Renal cortical epithelial cell (primary cell): ENCODE measurements at places on chromosomes 16 and 17.

DNA sequence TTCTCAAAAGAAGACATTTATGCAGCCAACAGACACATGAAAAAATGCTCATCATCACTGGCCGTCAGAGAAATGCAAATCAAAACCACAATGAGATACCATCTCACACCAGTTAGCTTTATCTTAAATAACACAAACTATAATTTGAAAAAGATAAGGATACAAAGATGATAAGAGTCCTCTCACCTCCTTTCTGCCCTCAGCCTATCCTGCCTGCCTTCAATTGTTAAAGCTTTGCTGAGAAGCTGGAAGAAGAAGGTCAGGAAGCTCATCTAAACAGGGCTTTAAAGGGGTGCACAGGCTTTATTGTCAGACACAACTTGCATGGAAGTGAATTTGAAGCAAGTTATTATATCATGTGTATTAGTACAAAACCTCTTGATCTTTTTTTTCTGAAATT lies 676.3 kb upstream of the GOT2 start:
- DNase-seq = no peak

DNA sequence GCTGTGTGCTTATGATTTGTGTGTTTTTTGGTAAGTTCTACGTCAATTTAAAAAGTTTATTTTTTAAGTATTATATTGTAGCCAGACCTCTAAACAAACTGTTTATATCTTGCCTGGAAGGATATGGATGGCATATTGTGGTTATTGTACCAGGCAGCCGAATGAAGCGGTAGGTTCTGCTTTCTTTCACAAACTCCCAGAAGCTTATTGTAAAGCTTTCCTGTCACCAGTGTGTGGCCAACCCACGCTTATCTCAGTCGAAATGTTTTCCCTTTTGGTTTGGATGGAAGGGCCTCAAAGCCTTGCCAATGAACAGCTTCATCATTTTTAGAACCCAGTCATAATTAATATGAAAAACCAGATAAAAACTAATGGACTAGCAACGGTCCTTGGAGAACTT lies 53.1 kb downstream of the CYB5B start:
- no peak for DNase-seq

DNA sequence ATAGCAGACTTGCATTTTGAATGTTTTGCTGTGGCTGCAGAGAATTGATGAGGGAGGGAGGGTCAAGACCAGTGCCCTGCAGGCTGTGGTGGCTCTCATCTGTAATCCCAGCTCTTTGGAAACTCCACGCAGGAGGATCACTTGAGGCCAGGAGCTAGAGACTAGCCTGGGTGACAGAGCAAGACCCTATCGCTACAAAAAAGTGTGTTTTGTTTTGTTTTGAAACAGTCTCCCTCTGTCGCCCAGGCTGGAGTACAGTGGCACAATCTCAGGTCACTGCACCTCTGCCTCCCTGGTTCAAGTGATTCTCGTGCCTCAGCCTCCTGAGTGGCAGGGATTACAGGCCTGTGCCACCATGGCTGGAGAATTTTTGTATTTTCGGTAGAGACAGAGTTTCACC lies 1.9 kb upstream of the UBE2G1 start:
- no peak for DNase-seq

GRCh38 chr16:16120044-16120381 lies 103.3 kb downstream of the ABCC6 start:
- DNase-seq = no peak

- DNase-seq = peak; percentile 73
Measured at GRCh38 chr17:82338858-82339633, 5.5 kb upstream of the SECTM1 start.

DNA sequence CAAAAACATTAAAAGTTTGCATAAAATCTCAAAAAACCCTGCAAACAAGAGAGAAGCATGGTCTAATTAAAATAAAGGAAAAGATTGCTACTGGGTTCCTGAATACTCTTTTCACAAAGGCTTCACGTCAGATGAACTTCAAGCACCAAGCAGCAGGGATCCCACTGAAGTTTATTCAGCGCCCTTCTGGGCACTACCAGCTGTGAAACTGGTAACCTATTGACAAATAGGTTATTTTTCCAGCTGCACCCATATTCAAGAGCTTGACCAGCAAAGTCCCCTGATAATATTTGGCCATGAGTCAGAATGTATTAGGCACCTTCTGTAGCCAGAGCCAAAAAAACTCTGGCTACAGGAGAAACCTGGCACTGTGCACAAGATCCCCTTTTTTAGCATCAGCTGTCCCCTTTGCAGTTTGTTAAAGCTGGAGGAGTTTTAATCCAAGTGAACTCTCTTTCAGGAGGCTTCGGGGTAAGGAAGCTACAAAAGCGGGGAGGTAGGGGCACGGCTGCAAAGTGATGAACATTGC lies 60.3 kb downstream of the GRIN2A start:
- DNase-seq = no peak

GRCh38 chr17:75877752-75878173 lies 618 bp downstream of the TRIM47 start:
- no peak for DNase-seq

DNA sequence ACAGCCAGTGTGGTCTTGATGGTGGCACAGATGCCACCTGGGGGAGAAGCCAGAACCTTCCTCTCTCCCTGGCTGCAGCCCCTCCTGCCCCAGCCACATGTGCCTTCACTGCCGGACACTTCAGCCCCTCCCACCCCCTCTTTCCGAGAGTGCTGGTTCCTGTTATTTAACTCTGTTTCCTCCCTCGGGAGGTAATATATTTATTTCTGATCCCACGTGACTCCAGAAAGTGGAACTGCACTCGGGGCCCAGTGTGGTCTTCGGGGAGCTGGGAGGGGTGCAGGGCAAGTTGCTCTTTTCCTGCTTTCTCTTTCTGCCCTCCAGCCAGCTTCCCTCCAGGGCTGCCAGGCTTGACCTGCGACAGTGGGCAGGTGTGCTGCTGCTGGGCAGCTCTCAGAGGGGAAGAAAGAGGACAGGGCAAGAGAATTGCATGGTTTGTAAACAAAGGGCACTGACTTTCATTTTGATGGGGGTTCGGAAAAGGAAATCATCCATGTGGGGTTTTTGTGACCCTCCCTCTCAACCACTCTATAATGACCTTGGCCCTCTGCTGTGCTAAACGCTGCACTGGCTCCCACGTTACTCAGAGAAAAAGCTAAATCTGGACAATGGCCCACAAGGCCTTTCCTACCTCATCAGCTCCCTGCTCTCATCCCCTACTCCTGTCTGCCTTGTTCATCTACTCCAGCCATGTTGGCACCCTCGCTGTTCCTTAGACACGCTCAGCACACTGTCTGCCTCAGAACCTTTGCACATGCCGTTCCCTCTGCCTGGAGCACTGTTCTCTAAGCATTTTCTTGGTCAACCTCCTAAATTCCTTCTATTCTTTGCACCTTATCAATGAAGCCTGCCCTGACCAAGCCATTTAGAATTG lies 8.2 kb upstream of the CIITA start:
- DNase-seq = no peak
